Activated T-helper 9 cell treated with anti-CD3 and anti-CD28 coated beads, Interleukin-2, amount 50 U/mL, for 16 hours (primary cell): ENCODE measurements at places on chromosomes 3 and 15.

GRCh38 chr15:74655424-74655823, 39.8 kb downstream of the CLK3 start:
- no peak for DNase-seq

GRCh38 chr3:217948-218347, 21.4 kb downstream of the CHL1 start:
- no peak for DNase-seq

GRCh38 chr15:60086681-60087429, 82.7 kb downstream of the FOXB1 start:
- no peak for DNase-seq

DNA sequence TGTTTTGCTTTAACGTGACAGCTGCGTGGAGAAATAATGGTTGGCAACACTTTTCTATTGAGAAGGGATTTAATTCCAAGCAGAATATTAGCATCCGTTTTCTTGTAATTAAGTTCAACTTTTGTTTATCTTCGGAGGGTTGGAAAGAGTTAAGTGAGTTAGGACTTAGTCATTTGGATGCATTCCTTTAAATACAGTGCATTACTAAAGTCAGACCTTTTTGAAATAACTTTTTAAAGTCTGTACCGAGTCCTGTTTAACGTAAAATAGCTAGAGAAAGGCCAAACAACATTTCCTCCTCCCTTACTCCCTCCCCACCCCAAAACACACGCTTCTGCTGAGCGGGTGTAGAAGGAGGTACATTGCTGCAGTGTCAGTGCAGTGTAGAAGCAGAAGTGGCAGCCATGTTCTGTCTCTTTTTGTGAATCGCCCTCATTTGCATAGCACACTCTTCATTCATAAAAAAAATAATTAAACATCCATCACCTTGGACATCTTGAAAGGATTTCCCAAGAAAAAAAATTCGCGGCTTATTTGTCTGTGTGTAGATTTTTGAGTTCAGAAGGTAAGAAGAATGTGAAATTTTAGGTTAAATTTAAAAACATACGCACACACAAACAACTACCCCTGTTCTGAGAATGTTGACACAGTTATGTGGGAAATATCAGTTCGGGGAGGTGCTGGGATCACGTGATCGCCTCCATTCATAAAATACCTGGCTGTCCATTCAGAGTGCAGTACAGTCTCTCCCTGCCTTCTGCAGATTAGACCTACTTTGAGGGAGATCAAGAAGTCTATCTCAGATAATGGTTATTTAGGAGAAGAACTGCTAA, 1.6 kb downstream of the SPRED1 start:
- no peak for DNase-seq

GRCh38 chr3:101996832-101997231, 147.5 kb downstream of the NFKBIZ start:
- no peak for DNase-seq

- no peak for DNase-seq
These were observed 156.7 kb downstream of the ANO10 start for GRCh38 chr3:43465109-43465508.

- DNase-seq: no peak
These were observed 5.1 kb downstream of the ONECUT1 start for GRCh38 chr15:52784799-52785671.

DNA sequence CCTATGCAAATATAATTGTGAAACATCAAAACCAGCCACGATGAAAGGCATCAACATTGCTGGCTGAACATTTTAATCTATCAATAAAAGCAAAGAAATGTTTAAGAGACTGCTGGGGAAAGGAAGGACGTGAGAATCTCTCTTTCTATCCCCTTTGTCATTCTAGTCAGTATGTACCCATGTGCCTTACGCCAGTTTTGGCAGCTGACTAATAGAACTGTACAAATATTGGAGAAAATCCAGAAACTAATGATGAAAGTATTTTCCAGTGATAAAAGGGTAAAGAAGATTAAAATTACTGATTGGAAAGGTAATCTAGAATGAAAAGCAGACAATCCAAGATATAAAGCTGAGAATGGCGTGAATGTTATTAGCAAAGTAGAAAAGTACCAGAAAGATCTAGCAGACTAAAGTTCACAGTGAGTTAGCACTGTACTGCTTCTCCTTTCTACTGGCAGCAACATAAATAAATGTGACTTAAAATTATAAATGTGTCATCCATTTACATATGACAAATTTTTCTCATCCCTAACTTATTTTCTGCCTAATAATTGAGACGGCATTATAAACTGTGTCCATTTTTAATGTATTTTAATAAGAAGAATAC, 401.9 kb upstream of the CNTN4 start:
- no peak for DNase-seq

DNA sequence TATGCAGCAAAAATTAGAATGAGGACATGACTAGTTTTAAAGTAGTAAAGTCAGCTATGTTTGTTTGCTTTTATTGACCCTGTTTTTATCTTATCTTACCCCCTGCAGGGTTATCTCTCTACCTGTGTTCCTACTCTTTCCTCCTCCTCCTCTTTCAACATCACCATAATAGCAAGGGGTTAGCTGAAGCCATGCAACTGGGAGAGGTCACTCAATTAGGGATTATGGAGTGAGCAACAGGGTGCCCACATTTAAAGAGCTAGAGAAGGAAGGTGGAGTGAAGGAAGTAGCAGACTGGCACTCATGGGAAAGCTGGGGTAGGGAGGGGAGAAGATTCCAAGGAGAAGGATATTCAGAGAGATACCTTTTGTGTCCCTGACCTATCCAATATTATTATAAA, 125.9 kb downstream of the LRTM1 start:
- no peak for DNase-seq

DNA sequence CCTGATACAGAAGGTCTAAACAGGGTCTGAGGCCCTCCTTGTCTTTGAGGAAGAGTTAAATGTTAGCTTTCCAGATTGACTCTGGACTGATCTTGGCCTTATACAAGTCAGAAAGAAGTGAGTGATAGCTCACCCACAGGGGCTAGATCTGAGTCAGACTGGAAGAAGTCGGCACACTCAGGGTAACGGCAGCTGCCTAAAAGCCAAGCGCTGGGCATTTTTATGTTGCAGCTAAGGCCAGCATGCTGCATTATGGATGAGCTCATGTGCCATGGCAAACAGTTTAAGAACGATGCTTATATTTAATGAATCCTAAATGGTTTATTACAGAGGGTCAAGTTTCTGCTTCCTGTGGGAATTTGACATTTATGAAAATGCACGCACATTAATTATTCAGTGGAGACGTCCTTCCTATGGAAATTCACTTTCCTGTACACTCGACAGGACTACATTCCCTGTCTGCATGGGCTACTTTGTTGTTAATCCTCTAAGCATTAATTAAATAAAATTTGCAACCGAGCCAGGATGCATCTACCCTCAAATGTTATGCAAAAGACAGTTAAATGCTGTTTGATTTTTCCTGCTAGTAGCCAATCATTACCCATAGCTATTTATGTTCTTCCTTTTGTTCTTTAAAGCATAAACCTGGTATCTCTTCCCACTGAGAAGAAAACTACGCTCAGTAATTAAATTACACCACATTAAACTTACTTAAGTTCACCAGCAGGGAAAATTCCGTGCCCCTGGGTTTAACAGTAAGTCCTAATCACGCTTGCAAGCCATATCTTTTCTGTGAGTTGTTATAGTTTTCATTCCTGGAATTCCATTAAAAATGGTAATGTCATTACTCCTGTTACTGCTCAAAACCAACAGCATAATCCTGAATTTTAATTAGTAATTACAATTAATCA, 762.7 kb upstream of the CFAP20DC start:
- no peak for DNase-seq

- no peak for DNase-seq
These were observed 6.9 kb downstream of the GLYCTK start for GRCh38 chr3:52294320-52295150.

GRCh38 chr15:28959326-28959725, 73.6 kb downstream of the APBA2 start:
- no peak for DNase-seq

- DNase-seq: no peak
These were observed 7.0 kb downstream of the MAPKAPK3 start for GRCh38 chr3:50623840-50624474.

- DNase-seq: no peak
These were observed 15.4 kb upstream of the CADM2 start for GRCh38 chr3:84943379-84943778.

GRCh38 chr3:187181454-187182170, 15.7 kb upstream of the RTP1 start:
- no peak for DNase-seq

DNA sequence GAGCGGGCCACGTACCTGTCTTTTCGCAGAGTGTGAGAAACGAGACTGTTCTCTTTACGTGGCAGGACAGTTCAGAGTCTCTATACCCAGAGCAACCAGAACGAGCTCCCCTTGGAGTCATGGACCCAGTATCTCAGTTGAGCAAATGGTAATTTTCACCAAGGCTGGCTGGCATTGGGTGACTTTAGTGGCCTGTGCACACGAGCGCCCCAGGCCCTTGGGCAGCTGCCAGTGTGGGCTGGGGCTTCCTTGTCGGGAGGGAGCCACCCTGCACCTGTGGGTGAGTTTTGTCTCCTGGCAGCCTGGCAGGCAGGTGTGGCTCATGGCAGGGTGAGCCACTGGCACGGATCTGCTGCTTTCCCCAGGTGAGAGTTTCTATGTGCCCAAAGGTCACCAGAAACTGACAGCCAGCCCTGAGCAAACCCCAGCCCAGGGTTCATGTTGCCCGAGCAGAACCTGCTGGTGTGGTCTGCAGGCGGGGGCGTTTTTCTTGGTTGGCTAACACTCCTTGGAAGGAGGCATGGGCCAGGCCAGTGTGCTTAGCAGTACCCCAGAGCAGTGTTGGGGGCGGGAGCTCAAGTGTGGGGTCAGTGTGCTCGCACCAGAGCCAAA, 135.0 kb downstream of the TJP1 start:
- no peak for DNase-seq

- no peak for DNase-seq
These were observed 36.7 kb downstream of the HMCES start for GRCh38 chr3:129315223-129315997.

DNA sequence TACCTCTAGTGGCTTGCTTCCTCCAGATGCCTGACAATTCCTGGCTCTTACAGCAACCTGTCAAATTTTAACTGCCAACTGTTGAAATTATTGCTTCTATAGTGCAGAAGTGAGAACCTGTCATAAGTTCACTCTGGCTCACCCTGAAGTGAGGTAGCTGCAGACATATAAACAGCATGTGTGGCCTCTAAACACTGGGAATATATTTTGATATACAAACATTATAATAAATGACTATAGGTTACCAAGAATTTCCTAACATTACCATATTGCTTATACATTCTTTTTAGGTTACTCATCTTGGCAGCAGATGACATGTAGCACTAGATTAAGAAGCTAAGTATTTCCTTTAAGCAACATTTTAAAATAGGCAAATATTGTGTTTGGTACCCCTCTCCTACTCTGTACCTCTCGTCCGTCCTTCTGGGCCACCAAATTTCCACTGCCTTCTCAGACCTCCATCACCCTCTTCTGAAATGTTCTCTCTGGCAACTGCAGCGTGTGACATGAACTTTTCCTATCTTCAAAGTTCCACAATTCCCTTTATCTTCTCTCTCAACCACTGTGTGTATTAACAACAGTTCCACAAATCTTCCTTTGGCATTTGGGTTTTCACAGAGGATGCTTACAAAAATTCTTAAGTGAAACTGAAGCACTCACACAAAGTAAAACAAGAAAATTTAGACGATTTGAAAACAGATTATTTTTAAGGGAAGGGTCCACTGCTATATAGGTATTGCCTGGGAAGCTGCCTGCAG, 15.3 kb upstream of the XXYLT1 start:
- no peak for DNase-seq

GRCh38 chr3:123694366-123695087, 109.7 kb upstream of the HACD2 start:
- no peak for DNase-seq

DNA sequence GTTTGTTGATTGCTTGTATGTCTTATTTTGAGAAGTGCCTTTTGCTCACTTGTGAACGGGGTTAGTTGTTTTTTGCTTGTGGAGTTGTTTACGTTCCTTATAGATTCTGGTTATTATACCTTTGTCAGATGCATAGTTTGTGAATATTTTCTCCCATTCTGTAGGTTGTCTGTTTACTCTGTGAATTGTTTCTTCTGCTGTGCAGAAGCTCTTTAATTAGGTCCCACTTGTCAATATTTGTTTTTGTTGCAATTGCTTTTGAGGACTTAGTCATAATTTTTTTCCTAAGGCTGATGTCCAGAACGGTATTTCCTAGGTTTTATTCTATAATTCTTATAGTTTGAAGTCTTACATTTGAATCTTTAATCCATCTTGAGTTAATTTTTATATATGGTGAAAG, 285.3 kb upstream of the GADL1 start:
- no peak for DNase-seq

DNA sequence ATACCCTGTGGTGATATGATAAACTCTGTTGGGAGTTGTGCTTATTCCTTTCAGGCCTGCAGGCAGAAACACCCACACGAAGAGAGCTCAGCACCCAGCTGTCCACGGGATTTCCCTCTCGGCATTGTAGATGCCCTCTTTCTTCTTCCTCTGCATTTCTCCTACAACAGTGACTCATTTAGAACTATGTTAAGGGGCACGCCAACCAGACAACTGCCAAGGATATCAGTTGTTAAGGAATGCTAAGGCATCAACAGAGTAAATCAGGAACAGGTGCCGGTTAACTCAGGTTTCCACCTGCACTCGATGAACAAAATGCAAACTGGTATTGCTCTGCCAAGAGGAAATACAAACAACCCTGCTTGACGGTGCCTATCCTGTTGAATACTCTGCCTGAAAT, 270.0 kb upstream of the PEX5L start:
- DNase-seq: no peak

- DNase-seq: no peak
These were observed 65.1 kb downstream of the MRPL46 start for GRCh38 chr15:88401996-88402656.

GRCh38 chr3:193716150-193716549, 123.1 kb downstream of the OPA1 start:
- DNase-seq: no peak

DNA sequence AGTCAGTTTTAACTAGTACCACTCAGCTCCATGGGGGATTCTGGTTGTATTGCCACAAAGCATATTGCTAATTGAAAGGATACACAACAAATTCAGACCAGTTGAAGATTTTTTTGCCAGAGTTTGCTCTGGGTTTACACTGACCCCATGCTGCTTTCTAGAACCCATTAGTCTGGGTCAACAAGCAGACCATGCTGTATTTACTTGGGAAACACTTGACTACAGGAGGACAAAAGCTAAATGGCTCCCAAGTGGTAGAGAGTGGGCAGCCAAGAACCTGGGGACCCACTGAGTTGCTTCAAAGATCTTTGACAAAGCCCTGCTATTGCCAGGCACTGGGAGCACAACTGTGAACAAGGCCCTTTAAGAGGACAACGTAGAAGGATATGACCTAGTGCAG, 86.8 kb upstream of the PSMD6 start:
- DNase-seq: no peak

GRCh38 chr15:48898032-48898431, 20.1 kb downstream of the EID1 start:
- DNase-seq: no peak

DNA sequence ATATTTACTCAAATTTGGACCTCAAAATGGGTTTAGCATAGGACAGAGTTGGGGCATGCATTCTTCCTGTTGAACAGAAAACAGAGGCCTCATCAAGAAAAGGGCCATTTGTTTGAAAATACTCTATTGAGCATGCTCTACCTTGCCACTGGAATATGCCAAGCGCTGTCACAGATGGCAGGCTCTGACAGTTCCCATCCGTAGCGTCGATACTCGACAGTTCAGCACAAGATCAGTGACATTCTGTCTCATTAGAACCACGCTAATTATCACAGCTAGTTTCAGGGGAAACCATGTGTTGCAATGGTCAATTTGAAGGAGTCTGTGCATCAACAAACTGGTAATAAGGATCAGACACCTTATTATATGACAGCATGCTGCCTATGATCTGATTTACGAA, 54.5 kb downstream of the SATB1 start:
- no peak for DNase-seq

- DNase-seq: no peak
These were observed 4.1 kb upstream of the ECT2 start for GRCh38 chr3:172746475-172746874.
